RWPE1 (cell line): ENCODE measurements at places on chromosomes 7 and 10.

GRCh38 chr7:24828891-24829661 lies 71.8 kb upstream of the GSDME start:
- DNase-seq = no peak

- no peak for DNase-seq
These were observed 61.5 kb upstream of the NANOS1 start for GRCh38 chr10:118968060-118968459.

- DNase-seq = no peak
These were observed 118.0 kb upstream of the PITRM1 start for GRCh38 chr10:3290550-3290949.

DNA sequence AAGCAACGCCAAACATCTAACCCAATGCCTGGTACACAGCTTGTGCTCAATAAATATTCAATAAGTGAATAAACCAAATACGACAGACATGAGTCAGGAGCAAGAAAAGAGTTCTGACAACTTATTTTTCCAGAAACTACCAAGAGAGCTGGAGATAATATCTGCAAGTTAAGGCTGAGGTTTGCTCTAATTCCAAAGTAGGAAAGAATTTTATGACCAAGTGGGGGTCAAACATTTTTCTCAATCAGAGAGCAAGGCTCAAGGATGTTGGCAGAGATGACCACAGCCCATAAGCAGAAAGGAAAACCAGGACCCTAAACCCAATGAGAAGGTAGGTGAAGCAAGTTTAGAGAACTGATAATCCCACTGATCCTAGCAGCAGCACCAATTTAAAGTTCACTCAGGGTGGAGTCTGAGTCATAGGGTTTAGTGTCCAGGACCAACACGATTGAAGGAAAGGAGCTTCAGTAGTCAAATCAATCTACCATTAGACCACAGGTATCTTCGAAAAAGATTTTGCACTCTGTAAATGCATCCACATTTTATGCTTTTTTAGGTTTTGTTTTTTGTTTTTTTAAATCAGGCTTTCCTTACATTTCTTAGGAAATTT lies 49.3 kb upstream of the KCNIP2 start:
- peak; percentile 49 for DNase-seq

GRCh38 chr10:49736564-49737113 lies 25.5 kb downstream of the OGDHL start:
- no peak for DNase-seq

DNA sequence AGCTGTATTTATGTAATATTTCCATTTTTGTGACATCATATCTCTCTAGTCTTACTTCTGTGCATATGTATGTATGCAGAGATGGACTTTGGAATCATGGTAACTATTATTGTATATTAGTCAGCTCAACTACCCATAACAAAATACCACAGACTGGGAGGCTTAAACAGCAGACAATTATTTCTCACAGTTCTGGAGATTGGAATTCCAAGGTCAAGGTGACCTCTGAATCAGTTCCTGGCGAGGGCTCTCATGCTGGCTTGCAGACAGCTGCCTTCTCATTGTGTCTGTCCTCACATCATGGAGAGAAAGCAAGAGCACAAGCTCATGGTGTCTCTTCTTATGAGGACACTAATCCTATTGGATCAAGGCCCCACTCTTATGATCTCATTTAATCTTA lies 79.1 kb downstream of the RAMP3 start:
- DNase-seq = no peak

DNA sequence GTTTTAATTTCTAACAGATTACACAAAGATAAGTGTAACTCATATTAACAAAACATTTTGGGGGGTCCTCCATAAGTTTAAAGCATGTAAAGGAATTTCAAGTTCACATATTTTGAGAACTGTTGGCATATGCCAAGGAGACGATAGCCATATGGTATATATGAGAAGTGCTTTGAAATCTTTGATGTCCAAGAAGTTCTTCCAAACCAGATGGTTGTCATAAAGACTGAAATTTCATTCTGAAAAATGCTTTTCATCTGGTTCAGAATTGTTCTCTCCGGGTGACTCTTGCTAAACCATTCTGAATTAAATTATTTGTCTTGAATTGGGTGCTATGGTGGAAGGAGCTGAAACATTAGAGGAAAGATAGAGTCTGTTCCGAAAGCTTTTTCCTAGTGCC lies 513.0 kb upstream of the AKR1E2 start:
- no peak for DNase-seq

DNA sequence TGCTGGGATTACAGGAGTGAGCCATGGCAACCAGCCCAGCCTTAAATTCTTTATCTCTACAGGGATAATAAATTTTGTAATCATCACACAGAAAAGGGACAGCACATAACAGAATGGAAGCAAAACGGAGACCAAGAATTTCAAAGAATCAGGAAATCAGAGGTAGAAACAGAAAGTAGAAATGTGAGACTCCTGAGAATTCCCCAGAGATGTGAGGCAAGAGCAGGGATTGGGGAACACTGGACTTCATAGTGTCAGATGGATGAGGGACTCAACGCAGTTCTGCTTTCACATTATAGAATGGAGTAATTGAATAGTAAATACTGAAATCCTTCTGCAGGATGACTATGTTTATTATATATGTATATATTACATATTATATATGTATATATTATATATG lies 52.5 kb upstream of the MPP7 start:
- DNase-seq = no peak

- DNase-seq = no peak
These were observed 33.0 kb downstream of the ZNF33A start for GRCh38 chr10:38043516-38043915.

GRCh38 chr7:157962458-157963306 lies 624.9 kb downstream of the PTPRN2 start:
- DNase-seq = no peak

DNA sequence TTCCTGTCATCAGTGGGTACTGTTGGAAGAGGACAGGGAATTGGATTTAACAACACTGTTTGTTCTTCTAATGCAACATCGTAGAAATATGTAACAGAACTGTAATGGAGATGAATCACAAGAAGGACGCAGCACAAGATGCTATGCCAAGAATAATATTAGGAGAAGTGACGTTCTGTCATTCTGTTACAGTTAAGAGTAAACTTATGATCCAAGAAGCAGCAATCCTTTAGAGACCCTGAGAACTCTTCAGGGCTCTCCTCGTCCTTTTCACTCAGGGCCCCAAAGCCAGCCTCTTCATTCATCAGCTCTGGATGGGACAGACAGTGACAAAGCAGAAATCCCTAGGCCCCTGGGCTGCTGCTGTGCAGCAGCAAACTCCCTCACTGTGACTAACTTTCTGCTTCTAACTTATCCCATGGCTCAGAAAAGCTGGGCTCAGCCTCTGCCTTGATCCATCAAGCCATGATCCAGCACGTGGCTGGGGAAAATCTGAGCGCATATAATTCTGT lies 8.7 kb upstream of the IL6 start:
- DNase-seq = peak; percentile 72

DNA sequence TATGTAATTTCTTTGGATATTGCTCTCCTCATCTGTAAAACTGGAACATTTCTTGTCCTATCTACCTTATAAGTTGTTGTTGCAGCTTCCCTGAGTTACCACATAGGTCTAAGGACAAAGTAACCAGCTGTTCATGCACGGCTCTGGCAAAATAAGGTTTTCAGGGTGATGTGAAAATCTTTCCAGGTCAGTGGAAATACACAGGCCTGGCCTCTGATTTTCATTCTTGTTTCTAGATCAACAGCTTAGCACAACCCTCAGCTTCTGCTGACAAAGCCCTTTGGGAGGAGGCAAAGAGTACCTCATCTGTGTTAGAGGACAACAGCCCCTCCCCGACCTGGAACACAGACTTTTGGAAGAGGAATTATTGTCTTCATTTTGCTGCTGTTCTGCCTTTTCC lies 117.5 kb upstream of the AGK start:
- DNase-seq = no peak

DNA sequence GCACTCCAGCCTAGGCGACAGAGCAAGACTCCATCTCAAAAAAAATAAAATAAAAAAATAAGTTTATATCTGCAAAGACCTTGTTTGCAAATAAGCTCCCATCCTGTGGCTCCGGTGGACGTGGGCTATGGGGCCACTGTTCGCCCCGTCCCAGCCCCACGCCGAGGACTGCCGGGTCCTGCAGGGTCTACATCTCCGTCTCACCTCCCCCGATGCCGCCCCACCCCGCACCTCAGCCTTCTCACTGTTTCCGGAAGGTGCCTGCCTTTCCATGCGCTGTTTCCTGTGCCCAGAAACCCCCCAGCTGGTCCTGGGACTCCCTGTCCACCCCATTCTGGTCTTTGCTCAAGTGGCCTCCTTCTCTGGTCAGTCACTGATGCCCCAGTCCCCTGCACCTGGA lies 5.0 kb upstream of the INTS1 start:
- DNase-seq = no peak

DNA sequence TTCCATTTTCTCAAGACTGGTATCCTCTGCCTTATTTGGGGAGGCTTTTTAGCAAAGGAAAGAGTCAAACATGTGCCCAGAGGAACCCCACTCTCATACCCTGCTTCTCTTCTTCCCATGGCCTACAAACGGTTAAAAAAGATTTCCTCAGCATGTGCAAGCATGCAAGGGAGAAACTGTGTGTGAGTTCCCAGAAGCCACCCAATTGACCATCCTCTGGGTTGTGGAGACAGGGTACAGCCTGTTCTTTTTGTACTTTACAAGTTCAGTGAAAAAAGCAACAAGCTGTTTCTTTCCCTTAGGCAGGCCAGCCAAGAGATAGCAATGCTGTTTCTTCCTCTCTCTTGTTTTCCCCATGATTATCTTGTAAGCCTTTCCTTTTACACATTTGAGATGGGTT lies 68.8 kb upstream of the MTPN start:
- no peak for DNase-seq

DNA sequence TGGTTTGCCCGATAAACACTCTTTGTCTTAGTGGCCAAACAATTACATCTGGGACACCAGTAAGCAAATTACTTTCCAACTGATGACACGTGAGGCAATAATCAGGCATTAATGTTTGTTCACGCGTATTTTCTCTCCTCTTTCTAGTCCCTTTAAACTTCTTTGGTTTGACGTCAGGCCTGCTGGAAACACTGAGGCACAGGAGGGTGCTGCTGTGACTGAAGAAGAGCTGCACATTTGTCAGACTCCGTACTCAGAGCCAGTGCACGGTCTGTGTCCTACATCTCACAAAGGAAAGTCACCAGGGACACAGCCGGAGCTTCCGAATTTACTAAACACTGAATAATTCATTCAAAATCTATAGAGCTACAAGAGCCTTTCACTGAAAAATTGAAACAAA lies 57.6 kb upstream of the ANAPC16 start:
- DNase-seq = no peak

GRCh38 chr10:7274293-7274692 lies 136.5 kb downstream of the SFMBT2 start:
- DNase-seq = no peak

GRCh38 chr7:19239951-19240350 lies 94.7 kb upstream of the FERD3L start:
- no peak for DNase-seq

- no peak for DNase-seq
These were observed 88.0 kb upstream of the ZPBP start for GRCh38 chr7:50181081-50181480.

- no peak for DNase-seq
These were observed 217.9 kb downstream of the GLRX3 start for GRCh38 chr10:130353928-130354572.

DNA sequence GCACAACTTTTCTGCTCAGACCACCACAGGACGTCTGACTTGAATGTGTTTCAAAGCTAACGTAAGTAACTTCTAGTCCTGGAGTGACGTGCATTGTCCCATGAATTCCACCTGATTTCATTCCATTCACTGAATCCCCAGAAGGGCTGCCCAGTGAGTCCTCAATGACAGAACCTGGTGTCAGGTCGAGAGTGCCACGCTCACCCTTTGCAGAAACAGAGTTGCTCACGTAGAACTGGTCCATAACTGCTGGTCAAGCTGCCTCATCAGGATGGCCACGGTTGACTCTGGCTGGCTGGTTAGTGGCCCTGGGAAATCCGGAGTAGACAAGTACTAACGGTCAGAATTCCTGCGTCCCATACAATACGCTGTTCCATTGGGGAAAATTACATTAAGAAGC lies 50.6 kb upstream of the UBE3C start:
- no peak for DNase-seq

- no peak for DNase-seq
These were observed 1.0 kb upstream of the PAX2 start for GRCh38 chr10:100744136-100744986.

DNA sequence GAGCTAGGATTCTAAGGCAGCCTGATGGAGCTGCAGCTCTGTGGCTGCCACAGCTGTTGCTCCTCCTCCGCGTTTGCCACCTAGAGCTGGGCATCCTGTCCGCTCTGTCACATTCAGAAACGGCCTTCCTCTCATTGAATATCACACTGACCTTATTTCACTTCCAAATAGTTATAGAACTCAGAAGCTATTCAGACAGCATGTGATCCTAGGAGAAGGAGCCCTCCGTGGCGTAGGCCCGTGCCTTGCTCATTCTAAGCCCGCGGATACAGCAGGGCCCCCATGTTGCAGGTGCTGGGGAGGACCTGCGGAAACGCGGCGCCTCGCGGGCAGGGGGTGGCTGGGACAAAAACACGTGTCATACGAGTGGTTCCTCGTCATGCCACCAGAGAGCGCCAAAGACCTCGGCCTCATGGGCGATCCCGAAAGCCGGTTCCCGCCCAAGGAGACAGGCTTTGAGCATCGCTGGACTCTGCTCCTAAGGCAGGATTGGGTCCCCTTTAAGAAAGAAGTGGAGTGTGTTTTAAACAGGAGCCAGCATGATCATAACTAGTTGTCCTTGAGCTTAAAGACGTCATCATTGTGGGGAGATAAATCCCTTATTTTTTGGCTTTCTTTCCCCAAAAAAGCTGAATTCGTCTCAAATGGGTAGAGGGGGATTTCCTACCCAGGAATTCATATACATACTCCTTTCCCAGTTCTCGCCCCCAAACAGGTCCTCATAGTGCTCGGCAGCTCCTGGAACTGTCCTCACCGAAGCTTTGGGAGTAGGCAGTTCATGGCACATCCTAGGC lies 17.9 kb upstream of the FIGNL1 start:
- DNase-seq = peak; percentile 78

GRCh38 chr10:122042836-122043235 lies 53.9 kb downstream of the TACC2 start:
- DNase-seq = no peak

GRCh38 chr7:57867884-57868701 lies 418.1 kb downstream of the ZNF716 start:
- DNase-seq = peak; percentile 0

DNA sequence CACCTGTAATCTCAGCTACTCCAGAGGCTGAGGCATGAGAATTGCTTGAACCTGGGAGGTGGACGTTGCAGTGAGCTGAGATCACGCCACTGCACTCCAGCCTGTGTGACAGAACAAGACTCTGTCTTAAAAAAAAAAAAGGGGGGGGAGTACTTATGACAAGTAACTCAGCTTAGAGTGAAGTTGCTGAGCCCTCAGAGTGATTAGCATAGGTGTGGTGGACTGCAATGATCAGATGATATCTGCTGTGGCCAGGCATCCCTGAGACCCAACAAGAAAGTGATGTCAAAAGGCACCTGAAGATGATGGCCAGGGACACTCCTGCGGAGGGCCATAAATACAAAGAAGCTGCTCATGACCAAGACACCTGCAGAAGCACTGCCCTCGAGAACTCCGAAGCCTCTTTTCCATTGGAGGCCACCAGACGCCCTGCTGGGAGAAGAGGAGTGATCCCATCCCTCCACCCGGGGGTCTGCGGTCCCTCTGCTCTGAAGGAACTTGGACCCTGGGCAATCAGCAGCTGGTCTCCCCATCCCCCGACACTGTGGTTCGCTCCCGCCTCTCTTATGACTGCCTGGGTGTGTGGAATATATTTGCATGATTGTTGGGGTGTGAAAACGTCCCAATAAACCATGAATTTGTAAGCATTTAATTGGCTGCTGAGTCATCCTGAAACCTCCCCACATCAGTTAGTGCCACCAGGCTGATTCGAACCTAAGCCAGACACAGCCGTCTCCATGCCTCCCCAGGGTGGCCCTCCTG lies 46.0 kb downstream of the RASGEF1A start:
- no peak for DNase-seq
